ENCODE measurements at places on chromosomes 12 and 14. TPM values are rescaled to one million over a fixed set of nuclear protein-coding genes. Genes with fewer than 3 reads are reported as not detected.

Gene CYP27B1
- 1.6 TPM for total RNA-seq

Gene ADSS1
- 6.3 TPM for total RNA-seq

Gene PARP2
- 4.1 TPM for total RNA-seq

Gene PLCZ1
- total RNA-seq = not detected

Gene C12orf54
- not detected for total RNA-seq

Gene MDP1
- 16.2 TPM for total RNA-seq

Gene CLEC1B
- total RNA-seq = not detected

Gene DCN
- 2,317 TPM for total RNA-seq

Gene SRSF5
- 142 TPM for total RNA-seq

Gene LHX5
- not detected for total RNA-seq

Gene IL22
- total RNA-seq = not detected

Gene LRCOL1
- not detected for total RNA-seq

Gene IGF1
- total RNA-seq = 0.09 TPM

Gene GYS2
- not detected for total RNA-seq

Gene PAWR
- 16.7 TPM for total RNA-seq
